Gastroesophageal sphincter (tissue), 4 donors: ENCODE measurements at places on chromosomes 11 and 22.

DNA sequence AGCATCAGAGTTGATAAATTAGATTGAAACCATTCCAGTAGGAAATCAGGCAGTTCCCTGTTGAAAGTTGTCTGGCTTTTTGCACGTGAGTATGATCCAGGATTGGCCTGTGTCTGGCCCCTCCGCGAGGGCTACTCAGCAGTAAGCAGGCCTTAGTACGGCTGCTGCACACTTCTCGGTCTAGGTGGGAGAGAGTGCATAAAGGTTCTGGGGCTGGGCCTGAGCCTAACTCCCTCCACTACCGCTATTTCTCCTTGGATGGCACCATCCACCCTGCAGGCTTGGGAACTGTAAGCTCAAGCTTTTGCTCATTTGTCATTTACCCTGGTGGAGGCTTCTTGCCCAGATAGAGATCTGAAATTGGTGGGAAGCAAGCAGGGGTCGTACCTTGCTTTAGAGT lies 22.0 kb downstream of the TUB start:
- no peak for ATAC-seq

- no peak for ATAC-seq
Measured at GRCh38 chr22:18060646-18061620, 16.9 kb upstream of the PEX26 start.

GRCh38 chr11:34599406-34599945 lies 21.4 kb upstream of the EHF start:
- no peak for ATAC-seq

DNA sequence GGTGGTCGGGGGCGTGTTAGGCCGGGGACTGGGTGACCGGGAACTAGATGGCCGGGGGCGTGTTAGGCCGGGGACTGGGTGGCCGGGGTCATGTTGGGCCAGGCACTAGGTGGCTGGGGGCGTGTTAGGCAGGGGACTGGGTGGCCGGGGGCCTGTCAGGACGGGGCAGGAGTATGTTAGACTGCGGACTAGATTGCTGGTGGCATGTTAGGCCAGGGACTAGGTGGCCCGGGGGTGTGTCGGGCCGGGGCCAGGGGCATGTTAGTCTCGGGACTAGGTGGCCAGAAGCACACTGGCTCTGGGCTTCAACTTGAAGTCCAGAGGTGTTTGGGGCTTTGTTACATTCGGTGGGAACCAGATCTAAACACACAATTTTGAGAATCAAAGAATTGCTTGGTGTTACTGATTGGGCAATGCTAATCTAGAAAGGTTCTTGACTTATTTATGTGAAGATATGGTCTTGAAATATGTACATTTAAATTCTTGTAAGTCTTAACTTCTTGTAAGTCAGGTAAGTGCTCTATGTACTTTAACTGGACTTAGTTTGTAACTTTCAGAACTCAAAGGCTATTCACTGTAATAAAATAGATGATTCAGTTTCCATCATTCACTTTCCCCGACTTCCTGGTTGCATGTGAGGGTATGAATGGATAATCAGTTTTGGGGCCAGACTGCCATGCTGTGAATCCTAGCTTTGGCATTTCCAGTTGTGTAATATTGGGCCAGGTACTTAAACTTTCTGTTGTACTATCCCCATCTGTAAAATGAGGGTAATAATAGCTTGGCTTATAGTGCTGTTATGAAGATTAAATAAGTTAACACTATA lies 1.1 kb downstream of the EXT2 start:
- no peak for ATAC-seq

DNA sequence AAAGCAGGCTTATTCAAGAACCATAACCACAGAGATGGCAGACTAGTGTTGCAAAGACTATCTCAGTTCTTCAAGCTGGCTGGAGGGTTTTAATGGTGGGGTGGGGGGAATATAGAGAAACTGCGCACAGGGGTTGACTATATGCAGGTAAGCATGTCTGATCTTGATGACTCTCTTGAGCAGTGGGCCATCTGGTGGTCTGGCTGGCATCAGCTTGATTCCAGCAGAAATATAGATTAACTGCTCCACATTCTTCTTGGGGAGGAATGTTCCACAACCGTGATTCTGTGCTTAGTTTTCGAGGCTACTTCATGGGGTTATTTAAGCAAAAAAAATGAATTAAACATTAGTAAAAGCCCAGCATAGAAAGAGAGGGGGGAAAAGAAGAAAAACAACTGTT lies 158.8 kb upstream of the PGR start:
- ATAC-seq = no peak

GRCh38 chr11:48138222-48138621 lies 78.4 kb upstream of the OR4B1 start:
- no peak for ATAC-seq

DNA sequence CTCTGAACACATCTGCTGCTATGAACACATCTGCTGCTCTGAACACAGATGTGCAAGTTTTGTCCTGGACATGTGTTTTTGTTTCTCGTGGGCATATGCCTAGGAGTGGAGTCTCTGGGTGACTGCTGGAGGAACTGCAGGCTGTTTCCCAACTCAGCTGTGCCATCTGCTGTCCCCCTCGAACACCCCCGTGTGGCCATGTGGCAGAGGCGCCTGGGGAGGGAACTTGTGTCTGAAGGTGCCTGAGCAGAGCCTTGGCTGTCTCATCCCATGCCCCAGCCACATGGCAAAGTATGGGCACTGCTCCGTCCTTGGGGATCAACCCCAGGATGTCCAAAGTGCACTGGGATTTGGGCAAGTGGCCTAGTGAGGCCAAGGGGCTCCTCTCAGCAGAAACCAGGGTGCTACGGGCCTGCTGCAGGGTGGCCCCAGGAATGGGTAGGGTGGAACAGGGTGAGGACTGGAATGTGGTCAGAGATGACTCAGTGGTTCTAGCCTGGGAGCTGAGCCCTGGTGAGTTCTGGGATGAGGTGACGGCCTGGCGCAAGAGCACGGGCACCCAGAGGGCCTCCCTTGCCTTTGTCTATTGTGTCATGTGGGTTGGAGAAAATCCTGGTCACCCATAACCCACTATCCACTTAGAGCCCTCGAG lies 14.7 kb downstream of the GATD1 start:
- peak; percentile 41 for ATAC-seq

- no peak for ATAC-seq
Measured at GRCh38 chr11:128942817-128943427, at the start of gene TP53AIP1. Gene TP53AIP1, minus strand, starts transcription at chr11:128942871. Its CDS starts 5,053 bp downstream, at chr11:128937818.

GRCh38 chr11:11980841-11981308 lies 27.6 kb downstream of the DKK3 start:
- ATAC-seq = no peak

GRCh38 chr11:6233984-6234386 lies 451 bp downstream of the FHIP1B start:
- ATAC-seq = no peak

DNA sequence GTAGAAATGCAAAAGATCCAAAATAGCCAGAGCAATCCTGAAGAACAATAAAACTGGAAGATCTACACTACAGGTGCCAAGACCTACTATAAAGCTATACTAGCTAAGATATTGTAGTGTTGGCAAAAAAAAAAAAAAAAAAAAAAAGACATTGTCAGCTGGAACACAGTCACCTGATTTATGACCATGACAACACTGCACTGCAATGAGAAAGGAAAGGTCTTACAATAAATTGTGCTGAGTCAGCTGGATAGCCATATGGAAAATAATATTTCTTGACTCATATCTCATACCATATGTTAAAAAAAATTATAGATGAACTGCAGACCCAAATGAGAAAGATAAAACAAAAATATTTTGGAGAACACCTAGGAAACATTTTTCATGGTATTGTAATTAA lies 3.1 kb upstream of the PANX3 start:
- no peak for ATAC-seq
